Activated CD4-positive, alpha-beta T cell treated with anti-CD3 and anti-CD28 coated beads, Interleukin-2, Interleukin-4, amounts not matched to agents 100 ng/mL and 50 ng/mL, durations not matched to agents 16 hours and 8 hours (primary cell): ENCODE measurements at places on chromosomes 13 and 19.
A peak's percentile ranks its signal among the peaks of the same experiment; 100 is the strongest.

DNA sequence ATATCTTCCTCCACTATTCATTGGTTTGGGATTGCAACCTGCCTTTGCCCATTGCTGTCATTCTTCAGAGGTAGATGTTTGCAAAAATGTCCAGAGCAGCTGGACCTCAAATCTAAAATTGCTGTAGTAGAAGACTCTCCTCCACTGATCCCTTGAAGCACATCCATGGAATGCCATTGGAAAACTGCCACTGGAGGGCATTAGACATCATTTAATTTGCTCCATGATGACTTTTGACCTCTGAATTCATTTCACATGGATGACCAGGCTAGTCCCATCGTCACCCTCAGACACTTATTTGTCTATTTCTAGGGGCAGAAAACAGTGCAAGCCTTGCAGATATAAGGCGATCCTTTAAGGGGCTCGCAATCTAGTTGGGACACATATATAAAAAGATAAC is 33.9 kb upstream of the FLT1 start:
- DNase-seq: no peak

GRCh38 chr19:56084835-56085536 is 36.1 kb downstream of the ZNF787 start:
- DNase-seq: no peak

DNA sequence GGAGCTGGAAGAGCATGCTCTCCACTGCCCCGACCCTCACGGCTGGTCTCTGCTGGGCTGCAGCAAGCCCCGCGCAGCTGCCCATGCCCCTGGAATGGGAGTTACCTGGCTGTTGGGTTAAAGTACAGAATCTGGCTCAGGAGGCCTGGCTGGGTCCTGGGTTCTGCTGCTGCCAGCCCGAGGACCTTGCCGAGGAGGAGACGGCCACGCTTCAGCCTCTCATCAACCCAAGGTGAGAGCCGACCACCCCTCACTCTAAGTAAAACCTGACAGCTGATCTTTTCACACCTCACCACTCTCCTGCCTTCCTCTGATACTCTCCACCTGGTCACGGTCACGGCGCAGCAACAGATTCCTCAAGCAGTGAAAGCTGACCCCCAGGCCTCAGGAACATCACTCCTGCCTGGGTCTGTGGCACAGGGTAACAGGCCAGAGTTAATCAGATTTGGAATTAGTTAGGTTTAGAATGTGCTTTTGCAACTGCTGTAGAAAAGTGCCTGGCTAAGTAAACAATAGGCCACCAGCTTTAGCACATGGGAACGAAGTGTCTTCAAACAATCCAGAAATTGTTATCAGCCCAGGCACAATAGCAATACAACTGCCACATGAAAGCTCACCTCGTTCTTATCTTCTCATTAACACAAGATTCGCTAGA is 20.5 kb downstream of the RAB20 start:
- no peak for DNase-seq

DNA sequence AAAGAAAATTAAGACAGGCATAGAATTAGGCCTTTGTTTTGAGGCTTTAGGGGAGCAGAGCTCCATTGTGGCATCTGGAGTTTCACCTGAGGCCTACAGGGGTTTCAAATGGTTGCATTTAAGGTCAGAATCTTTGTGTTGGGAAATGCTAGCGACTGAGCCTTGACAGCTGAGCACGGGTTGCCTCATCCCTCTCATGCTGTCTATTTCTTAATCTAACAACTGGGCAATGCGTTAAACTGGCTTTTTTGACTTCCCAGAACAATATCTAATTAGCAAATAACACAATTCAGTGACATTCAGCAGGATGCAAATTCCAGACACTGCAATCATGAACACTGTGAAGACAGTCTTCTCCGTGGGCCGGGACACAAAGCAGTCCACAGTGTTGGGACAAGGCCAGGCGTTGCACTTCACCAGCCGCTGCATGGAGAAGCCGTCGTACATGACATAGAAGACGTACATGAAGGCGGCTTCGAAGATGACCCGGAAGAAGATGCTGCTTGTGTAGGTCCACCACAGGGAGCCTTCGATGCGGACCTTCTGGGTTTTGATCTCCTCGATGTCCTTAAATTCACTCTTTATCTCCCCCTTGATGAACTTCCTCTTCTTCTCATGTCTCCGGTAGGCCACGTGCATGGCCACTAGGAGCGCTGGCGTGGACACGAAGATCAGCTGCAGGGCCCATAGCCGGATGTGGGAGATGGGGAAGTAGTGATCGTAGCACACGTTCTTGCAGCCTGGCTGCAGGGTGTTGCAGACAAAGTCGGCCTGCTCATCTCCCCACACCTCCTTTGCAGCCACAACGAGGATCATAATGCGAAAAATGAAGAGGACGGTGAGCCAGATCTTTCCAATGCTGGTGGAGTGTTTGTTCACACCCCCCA is 3.8 kb downstream of the GJB2 start:
- DNase-seq: no peak

DNA sequence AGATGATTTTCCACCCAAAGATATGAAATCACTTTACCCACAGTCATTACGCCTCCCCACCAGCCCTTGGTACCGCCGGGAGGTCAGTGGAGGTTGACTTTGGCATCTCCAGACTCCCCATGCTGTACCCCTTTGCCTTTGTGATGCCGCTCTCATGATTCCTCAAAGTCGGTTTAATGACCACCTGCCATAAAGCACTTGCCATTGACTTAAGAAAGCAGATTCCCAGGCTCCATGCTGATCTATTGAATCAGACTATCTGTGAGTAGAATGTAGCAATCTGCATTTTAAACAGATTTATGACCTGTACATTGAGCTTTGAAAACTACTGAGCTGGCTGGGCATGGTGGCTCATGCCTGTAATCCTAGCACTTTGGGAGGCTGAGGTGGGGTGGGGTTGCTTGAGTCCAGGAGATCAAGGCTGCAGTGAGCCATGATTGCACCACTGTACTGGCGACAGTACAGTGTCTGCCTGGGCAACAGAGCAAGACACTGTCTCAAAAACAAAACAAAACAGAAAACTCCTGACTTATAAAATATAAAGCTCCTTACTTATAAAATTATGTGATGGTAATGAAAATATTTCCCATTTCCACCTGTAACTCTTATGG is 235.2 kb downstream of the KLF5 start:
- DNase-seq: no peak

DNA sequence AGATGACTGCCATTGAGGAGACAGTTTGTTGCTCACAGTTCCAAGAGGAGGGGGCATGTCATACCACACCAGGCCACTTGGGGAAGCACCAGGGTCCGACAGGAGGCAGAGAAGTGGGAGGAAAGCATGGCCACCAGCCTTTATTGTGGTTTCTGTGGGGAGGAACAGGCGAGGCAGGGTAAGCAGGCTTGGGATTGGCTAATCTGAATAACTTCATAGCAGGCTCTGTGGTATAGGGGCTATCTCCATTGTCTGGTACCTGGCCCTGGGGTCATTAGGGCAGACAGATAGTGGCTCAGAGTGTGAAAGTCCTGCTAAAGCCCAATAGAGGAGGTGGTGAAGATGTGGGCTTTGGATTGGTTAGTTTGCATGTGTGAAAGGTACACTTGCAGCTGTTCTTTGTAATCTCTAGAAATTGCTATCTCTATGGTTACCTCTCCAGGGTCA is 35.5 kb downstream of the CBY2 start:
- DNase-seq: peak; percentile 23

DNA sequence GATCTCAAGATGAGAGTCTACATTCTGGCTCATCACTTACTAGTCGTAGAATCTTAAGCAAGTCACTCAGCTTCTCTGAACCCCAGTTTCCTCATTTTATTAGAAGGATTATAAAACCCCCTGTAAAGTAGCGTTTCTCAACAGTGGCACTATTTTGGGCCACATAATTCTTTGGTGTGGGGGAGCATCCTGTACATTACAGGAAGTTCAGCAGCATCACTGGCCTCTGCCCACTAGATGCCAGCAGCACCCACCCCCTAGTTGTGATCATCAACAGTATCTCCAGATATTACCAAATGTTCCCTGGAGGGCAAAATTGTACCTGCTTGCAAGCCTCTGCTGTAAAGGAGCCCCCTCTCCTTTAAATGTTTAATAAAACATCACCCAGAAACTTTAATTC is 22.6 kb downstream of the STARD13 start:
- no peak for DNase-seq

DNA sequence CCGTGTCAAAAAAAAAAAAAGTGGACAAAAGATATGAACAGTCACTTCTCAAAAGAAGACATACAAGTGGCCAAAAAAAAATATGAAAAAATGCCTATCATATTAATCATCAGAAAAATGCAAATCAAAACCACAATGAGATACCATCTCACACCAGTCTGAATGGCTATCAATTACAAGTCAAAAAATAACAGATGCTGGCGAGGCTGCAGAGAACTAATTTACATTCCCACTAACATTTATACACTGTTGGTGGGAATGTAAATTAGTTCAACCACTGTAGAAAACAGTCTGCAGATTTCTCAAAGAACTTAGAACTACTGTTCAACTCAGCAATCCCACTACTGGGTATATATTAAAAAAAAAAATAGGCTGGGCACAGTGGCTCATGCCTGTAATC is 26.5 kb upstream of the FOXO1 start:
- no peak for DNase-seq

DNA sequence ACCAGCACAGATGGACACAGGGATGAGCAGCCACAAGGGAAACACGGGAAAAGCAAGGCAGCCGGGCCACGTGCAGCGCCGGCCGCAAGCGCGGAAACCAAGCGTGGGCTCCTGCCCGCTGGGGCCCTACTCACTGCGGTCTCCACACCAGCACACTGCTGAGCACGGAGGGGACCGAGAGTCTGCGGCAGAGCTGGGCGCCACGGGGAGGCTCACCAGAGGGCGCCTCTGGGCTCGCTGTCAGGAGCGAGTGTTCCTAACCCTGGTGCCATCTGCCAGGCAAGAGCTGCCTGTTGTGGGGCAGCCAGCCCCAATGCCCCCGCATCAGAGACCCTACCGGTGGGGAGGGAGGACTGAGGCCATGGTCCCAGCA is 26.5 kb downstream of the MPND start:
- peak; percentile 75 for DNase-seq

GRCh38 chr19:55700813-55701212 is 25.8 kb downstream of the EPN1 start:
- DNase-seq: no peak

- no peak for DNase-seq
These were observed 661 bp downstream of the FREM2 start for GRCh38 chr13:38687246-38688229.

GRCh38 chr19:34457446-34457845 is 24.1 kb upstream of the WTIP start:
- no peak for DNase-seq

GRCh38 chr19:4057931-4058692 is 8.6 kb downstream of the ZBTB7A start:
- no peak for DNase-seq

DNA sequence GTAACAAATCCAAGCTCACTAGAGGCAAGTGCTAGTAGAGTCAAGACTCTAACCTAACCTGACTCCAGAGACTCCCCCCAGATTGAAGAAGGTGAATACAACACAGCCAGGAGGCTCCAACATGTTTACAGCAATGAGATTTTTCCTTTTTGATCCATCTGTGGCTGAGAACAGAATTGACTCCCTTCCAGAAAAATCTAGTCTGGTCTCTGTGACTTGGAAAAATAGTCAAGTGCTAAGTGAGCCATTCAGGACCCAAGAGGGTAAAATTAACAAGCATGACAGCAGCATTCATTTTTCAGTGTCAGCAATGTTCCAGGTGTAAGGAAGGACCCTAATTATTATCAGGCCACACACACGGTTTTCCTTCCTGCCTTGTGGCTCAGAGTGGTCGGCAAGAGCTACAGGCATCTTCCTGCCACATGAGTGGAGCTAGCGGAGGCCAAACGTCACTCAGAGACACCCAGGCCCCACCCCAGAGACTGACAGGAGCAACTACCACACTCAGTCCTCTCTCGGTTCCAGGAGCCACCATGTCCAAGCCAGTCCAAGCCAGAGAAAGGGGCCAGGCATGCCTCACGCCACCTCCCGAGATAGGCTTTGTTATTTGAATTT is 395.1 kb downstream of the FOXO1 start:
- DNase-seq: no peak

GRCh38 chr19:18428787-18429674 is 8.9 kb downstream of the ISYNA1 start:
- peak; percentile 79 for DNase-seq
